A172 (cell line): ENCODE measurements at places on chromosomes 6 and 20. TPM values are rescaled to one million over a fixed set of nuclear protein-coding genes. Genes with fewer than 3 reads are reported as not detected.
A peak's percentile ranks its signal among the peaks of the same experiment; 100 is the strongest.

OR2B6 gene
- total RNA-seq: not detected in 2 replicates

NKX2-2 gene
- total RNA-seq: 4.4 TPM in 2 replicates

COL19A1 gene
- not detected in 2 replicates for total RNA-seq

SLC22A3 gene
- 0.10 TPM in 1 of 2 replicates, not detected in the other for total RNA-seq

NFS1 gene
- 36.7 and 48.0 TPM in 2 replicates for total RNA-seq

PTCRA gene
- total RNA-seq: not detected in 2 replicates

SSTR4 gene
- not detected in 2 replicates for total RNA-seq

GRCh38 chr6:2496291-2496690, 250.9 kb upstream of the GMDS start:
- no peak for DNase-seq

- no peak for DNase-seq
Measured at GRCh38 chr6:105468850-105469249, 66.0 kb upstream of the PREP start.

GRCh38 chr6:153662982-153663381, 376.1 kb upstream of the OPRM1 start:
- no peak for DNase-seq

DNA sequence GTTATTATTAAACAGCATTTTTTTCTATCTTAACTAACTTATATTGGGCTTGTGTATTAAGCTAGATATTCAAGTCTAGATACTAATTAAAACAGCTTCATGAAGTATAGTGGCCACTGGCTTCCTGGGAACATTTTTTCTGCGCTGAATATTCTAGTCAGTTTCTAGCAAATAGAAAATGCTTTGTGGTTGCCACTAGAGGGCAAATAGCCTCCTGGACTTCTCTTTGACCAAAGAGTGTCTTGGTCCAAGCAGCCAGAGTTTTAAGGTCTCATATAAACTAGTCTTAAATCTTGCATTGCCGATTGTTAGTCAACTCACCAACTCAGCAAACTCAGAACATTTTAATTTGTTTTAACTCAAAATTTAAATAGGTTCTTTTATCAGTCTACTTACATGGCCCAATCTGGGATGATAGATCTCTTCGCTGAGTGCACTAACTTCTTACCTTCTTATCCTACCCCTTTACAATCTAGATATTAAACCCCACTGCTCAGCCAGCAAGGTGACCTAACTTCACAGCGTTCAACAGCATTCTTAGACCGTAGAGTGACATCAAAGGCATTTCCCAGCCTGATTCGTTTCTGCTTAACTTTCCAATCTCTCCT, 24.6 kb upstream of the ID4 start:
- DNase-seq: peak; percentile 32

DNA sequence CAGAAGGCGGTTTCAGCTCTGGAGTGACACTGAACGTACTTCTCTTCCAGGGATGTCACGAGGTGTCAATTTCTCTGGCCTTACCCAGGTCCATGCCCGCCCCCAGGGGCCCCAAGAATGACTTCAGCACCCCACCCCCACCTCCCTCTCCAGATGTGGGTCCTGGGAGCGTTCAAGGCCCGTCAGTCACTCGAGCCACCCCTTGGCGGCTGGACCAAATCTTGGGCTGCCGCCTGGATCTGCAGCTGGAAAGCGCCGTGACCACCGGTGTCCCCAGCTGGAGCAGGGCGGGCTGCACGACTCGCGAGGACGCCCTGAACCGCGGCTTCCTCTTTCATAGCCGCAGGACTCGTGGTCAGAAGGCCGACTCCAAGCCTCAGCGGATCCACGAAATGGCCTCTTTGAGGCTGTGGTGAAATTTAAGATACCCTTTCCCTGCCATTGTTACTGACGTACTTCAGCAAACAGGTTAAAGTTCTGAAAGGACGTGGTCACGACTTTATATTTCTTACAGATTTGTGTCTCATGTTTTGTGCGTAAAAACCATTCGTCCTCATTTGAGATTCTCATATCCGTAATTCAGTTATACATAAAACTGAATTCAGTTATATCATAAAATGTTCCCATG, 29.3 kb downstream of the TRIM38 start:
- DNase-seq: peak; percentile 25

- peak; percentile 37 for DNase-seq
Measured at GRCh38 chr6:4776493-4777393, 539 bp downstream of the CDYL start.

DNA sequence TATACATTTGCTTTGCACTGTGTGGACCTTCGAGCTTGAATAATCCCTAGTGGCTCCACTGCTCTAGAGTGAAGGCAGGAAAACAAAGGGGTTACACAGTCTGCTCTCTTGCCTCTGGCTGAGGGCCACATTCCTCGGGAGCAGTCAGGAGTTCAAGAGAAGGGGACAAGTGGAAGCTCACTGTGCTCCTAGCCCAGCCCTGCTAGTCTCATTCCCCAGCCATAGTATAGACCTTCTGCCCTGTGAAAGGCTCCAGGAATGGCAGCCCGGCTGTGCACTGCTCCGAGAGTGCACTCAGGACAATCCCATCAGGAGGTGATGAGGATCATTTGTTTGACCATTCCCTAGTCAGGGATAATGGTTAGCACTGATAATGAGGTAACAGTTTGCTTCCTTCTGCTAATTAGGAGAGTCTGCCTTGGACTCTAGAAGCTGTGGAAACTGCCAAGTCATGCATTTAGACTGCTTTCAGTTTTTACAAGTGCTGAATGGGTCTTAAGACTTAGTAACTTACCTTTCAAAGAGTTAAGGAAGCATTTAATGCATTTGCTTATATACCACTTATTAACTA, 8.5 kb downstream of the IYD start:
- no peak for DNase-seq

- DNase-seq: peak; percentile 32
Measured at GRCh38 chr6:835476-836160, 142.7 kb upstream of the EXOC2 start.

GRCh38 chr6:165697171-165697570, 34.1 kb upstream of the PDE10A start:
- DNase-seq: no peak

- no peak for DNase-seq
Measured at GRCh38 chr6:14883921-14884320, 361.9 kb upstream of the JARID2 start.

DNA sequence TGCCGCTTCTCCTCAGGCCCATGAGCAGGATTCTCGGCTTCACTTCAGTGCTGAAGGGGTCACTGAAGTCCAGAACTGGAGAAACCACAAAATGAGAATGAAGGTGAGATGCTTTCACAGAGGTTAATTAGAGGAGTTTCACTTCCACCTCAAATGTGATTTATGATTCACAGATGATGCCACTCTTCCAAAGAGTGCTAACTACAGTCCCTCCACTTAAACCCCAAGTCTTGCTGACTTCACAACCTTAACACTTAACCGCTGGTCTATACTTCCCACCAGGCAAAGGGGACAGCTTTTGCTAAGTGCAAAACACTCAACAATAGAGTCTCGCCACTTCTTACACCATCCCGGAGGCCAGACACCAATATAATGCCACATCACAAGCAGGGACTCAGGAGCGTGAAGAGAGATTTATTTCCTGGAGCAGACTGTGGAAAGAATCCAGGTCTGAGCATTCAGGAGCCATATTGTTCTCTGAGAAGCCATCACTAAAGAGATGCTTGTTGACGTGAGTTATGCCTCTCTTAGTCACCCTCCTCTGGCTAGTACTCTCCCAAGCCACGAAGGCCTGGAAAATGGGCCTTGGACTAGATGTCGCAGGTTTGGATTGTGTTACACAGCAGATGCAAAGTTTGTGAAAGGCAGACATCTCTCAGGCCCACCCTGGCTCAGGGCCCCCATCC, 24.4 kb downstream of the RRAGD start:
- no peak for DNase-seq

DNA sequence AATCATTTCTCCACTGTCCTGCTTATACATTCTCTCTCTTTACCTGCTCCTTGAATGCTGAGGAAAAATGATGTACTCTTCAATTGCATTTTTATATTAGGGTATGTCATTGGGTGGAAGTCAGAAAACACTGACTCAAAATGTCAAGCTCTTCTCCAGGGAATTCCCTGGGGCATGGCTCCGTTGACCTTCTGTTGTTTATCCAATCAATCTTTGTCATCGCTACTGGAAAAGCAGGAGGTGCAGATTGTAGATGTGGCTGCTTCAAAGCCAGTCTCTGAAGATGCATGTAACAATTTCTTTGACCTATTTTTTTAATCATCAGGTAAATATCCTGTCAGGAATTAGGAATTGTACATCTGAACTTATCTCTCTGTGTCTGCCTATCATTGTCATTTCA, 63.9 kb upstream of the TENT5A start:
- DNase-seq: no peak
